ENCODE measurements at places on chromosomes 5 and 9.
A peak's percentile ranks its signal among the peaks of the same experiment; 100 is the strongest.

DNA sequence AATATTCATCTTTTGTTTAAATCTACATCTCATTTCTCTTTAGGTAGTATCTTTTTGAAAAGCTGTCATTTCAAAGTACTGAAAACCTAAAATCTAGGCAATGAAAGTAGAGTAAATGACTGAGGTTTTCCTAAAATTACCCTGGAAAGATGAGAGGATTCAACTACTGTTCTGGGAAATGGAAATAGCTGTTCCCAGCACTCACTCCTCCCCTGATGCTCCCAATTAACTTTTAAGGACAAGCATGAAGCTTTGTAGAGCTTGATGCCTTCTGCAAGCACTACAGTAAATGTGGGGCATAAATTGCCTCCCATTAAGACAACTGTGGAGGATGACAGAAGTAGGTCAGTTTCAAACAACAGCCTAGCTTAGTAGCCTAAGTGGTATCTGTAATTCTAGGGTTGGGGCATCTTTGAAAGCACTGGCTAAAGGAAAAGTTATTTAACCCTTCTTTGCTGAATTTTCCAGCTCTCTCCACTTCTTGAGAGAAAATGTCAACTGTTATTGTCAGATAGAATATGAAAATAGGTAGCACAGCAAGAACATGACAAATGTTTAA is 100.2 kb upstream of the GNA14 start:
- no peak for DNase-seq

DNA sequence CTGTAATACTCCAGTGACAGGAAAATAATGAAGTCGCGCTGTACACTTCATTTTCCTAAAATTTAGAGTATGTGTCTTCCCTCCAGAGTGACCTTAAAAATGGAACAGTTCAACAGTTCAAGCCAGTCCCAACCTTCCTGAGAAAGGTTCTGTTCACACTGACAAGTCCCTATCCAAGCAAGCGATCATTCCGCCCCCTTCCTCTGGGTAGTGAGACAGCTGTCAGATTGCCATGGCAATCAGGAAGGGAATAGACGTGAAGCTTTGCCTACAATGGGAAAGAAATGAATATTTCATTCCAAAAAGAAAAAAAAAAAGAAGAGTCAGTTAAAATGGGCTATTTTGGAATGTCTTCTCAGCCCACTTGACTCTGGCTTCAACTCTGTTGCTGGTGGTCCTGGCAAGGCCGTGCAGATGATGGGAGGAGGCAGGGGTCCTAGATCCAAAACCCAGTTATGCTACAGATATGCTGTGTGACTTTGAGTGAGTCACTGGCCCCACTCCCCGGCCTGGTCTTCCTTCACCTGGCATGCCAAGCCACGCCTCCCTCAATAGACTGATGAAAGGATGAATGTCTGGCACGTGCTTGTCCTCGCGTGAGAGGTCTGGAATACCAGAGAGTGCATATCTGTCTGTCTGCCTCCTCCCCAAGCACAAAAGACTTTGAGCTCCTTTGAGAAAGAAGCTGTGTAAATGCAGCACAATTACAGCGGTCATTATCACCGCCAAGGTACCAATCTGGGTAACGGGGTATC is 165.8 kb upstream of the WWC1 start:
- no peak for DNase-seq

- DNase-seq = no peak
These were observed 62.8 kb downstream of the DCP2 start for GRCh38 chr5:113039229-113039933.

DNA sequence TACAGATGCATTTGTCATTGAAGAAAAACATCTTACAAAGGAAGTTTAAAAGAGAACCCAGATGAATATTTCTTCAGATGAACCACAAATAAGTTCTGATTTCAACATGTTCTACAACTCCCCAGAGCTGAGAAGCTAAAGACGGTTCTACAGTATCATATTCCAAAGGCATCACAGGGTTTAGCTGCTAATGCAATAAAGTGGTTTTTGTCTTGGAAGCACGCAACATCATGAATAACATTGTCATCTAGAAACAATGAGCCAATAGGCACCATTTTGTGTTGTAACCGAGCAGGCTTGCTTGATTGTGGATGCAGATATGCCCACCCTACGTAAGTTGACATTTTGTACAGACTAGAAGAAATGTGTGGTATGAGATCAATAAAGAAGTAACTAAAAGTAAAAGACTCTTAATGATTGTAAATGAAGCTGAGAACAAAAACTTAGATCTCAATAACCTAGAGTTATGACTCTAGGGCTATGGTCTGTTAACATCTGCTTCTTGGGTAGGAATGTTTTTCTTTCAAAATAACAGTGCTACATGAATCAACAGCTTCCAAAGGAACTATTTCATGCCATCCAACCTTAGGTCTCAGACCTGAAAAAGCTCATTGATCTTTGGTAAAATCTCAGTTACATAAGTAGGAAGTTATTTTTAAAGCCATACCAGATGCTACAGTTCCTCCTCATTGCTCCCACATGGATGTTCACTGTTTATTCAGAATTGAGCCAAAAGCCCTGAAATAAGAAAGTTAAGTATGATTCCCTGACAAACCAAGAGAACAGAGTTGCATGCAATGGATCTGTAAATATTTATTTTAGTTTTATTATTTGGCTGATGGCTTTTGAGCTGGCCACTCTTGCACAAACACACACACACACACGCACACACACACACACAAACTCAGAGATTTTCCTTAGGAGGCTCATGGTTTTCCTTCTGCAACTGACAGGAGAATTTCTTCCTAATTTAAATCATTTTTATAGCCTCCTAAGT is 118.7 kb upstream of the SLCO6A1 start:
- no peak for DNase-seq

- peak; percentile 78 for DNase-seq
These were observed 79.2 kb upstream of the IL7R start for GRCh38 chr5:35777358-35778087.

DNA sequence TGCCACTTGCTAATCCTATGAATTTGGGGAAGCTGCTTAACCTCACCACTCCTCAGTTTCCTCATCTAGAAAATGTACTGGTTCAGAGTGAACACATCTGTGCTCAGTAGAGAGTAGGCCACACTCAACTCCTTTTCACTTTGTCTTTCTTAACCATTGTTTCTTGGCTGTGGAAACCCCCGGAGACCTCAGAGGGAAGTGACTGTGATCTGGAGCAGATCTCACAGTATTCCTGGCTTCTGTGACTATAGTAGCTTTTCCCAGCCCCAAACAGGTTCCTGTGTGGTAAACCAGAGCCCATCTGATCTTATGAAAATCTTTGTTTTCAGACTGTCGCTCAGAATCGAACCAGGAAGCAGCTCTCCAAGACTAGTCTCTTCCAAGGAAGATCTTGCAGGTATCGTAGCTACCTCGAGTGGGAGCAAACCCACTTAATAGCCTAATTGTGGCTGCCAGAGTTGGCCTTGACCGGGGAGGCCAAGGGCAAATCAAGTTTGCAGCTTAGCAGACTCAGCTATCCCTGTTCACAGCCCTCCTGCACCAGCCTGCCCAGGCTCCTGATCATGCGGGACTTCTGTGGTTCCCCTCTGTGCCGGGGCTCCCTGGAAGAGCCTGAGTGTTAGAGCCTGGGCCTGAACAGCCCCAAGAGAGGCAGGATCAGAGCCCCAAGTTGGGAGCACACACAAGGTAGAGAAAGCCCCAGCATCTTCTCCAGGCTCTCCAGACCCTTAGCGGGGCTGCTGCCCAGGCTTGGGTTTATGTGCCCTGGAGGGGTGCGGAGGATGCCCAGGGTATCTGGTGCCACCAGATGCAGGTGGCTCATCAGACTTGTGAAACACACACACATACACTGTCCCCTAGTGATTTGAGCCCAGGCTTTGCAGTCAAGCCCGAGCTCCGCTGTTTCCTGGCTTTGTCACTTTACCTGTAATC is 52.2 kb upstream of the ANGPTL2 start:
- DNase-seq = no peak

DNA sequence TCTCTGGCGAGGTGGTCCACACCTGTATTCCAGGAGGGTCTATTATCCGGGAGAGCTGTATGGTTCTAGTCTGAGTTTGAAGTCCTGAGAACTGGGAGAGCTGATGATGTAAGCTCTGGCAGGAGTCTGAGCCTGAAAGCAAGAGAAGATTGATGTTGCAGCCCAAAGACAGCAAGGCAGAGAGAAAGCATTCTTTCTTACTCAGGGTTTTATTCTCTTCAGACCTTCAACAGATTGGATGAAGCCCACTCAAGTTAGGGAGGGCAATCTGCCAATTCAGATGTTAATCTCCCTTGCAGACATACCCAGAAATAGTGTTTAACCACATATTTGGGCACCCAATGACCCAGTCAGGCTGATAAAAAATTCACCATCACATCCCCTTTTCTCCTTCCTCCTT is 159.1 kb downstream of the CCDC171 start:
- no peak for DNase-seq

DNA sequence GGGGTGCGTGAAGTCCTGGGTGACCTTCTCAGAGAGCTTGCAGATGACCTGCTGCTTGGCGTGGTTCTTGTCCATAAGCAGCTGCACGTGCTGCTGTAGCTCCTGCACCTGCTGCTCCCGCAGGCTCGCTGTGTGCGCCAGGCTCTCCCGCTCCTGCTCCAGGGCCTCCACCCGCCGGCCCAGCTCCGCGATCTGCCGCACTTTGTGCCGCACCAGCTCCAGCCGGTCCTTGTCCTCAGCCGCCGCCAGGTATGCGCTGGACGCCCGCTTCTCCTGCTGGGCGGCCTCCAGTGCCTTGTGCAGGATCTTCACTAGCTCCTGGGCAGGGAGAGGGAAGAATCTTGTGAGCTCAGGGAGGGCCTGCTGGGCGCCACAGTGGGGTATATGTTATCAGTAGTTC is 28.5 kb upstream of the CORO2A start:
- DNase-seq = no peak

DNA sequence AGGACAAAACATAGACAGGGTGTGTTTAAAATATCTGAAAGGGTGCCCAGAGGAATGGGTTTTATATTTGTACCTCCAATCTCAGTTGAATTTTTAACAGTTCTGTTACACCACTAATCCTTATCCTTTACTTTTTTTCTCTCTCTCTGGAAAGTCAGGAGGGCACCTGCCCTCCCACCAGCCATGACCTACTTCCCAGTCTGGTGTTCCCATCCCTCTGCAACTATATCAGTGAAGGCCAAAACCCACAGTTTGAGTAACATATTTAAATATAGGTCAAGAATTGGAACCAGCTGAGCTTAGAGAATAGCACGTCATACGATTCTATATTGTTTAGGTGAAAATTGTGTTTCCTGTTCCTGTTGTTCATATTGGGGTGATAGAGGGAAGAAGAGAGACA is 229.8 kb downstream of the NTRK2 start:
- DNase-seq = no peak

- no peak for DNase-seq
These were observed 162.0 kb upstream of the SNX2 start for GRCh38 chr5:122612901-122613300.

DNA sequence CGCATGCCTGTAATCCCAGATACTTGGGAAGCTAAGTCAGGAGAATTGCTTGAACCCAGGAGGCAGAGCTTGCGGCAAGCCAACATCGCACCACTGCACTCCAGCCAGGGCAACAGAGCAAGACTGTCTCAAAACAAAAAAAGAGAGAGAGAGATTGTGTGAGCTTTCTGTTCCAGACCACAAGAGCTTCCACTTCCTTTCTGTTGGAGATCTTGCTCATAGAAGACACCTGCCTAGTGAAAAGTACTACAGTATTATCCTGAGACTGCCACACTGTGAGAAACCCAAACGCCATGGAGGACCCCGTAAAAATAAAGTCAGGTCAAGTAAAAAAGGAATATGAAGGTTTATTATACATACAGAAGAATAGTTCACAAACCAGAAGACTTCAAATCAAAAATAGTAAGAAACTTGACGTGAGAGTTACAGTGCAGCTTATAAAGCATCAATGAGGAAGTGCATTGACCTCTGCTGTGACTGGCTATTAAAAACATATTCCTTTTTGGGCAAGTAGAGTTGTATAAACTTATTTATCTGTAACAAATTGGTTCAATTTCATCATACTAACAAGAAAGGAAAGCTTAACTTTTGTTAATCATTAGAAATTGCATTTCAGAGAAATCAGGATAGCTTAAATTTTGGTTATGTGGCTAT is 4.3 kb upstream of the EMB start:
- peak; percentile 85 for DNase-seq

- DNase-seq = no peak
These were observed 22.5 kb downstream of the PSAT1 start for GRCh38 chr9:78319197-78320029.

Data from T-helper 1 cell (primary cell).